CD4-positive, alpha-beta T cell treated with Interleukin-12 subunit alpha and Interleukin-12 subunit beta, for 1 hour (primary cell): ENCODE measurements at places on chromosomes 2 and 18.

DNA sequence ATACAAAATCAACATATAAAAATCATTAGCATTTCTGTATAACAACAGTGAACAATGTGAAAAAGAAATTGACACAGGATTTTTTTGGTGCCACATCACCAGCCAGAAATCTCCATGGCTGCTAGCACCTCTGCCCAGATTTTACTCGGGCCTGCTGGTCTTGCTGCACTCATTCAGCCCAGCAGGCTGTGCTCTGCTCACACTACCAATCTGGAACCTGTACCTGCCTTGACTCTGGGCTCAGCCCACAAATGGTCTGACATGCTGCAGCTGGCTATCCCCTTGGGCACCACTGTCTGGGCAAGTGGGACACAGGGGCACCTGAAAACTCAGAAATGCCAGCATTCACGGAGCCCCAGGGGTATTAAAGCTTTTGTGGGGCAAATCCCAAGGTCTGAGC lies 392.5 kb upstream of the NRXN1 start:
- DNase-seq: no peak

DNA sequence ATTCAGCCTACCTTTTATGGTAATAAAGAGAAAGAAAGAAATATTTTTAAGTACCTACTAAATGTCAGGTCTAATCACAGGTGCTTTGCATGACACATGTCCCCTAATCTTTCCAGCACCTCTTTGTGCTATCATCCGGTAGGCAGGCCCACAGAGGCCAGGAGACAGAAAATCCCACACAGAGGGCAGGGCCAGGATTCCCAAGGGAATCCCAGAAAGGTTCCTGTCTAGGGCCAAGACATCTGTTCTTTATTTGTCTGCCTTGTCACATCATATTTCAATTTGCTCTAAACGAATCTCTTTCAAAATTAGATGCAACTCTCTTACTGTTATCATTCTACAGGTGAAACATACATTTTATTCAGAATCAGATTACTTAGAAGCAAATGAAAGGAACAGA lies 676.1 kb upstream of the GYPC start:
- no peak for DNase-seq

- no peak for DNase-seq
Measured at GRCh38 chr2:27855476-27855875, 34.7 kb downstream of the RBKS start.

DNA sequence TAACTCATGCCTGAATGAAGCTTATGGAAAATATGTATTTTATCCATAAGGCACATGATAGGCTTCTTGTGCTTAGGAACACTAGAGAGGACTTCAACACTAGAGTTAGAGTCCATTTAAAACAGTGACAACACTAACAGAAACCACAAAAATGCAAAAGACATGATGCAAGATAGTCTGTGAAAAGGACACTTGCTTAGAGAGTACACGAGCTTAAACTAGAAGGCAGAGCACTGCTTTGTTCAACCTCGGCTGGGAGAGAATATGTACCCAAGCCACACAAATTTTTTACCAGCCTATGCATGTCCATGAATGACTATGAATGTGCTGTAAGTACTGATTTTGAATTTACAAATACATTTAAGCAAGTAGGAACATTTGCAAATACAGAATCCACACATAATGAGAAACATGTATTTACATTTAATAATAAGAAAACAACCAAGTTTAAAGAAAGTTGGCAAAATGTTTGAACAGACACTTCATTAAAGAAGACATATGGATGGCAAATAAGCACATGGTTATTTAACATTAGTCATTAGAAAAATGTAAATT lies 130.6 kb downstream of the SPOPL start:
- DNase-seq: no peak

- no peak for DNase-seq
Measured at GRCh38 chr18:35603528-35603927, 22.0 kb downstream of the GALNT1 start.

DNA sequence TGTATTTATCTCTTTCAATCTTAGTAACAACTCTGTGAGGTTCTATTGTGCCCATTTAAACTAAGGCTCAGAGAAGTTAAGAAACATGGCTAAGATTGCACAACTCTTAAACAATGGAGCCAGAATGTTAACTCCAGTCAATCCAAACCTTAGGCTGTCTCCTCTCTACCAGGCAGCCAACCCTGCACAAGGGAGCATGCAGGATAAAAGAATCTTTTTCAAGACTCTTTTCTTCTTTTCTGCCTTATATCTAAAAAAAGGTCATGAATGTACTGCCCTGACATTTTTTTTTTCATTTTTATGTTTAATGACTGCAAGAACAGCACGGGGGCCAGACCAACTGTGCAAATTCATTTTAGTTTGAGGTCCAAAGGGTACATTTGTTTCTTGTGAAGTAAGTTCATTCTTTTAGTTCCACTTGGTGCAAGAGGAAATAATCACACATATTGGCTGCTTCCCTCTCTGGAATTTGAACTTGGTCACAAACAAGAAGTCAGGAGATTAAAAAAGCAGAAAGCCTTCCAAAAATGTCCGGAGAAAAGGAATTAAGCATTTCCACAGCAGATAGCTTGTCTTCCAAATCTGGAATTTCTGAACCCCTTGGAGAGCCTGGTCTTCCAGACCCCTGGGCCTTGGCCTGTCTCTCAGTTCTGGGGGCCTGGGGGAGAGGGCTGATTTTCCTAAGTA lies 96.0 kb upstream of the RIOK3 start:
- no peak for DNase-seq

GRCh38 chr2:124347209-124347608 lies 322.1 kb downstream of the CNTNAP5 start:
- no peak for DNase-seq

DNA sequence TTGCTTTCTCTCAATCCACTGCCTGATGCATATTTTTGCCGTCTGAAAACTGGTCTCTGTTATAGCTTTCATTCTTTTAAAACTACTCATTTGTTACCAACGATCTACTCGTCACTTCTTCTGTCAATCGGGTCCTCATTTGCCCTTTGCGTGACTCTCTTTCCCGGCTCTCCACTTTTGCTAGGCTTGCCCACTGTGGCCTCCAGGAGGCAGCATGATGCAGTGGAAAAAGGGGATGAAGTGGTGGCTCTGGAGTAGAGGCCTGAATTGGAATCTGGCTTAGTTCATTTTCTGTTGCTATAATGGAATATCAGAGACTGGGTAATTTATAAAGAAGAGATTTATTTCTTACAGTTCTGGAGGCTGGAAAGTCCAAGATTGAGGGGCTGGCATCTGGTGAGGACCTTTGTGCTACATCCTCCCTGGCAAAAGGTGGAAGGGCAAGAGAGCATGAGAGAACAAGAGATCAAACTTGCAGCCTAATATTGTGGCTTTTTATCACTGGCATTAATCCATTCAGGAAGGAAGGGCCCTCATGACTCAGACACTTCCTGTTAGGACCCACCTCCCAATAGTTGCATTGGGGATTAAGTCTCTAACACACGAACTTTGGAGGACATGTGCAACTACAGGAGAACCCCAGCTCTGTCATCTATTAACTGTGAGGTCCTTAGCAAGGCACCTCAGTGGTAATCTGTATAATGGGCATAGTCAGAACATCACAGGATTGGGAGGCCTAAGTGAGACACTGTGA lies 15.4 kb downstream of the GDF7 start:
- no peak for DNase-seq

- DNase-seq: no peak
Measured at GRCh38 chr2:212015588-212015987, 523.0 kb downstream of the ERBB4 start.

GRCh38 chr2:205660521-205661124 lies 21.7 kb upstream of the NRP2 start:
- DNase-seq: peak; percentile 9

- DNase-seq: no peak
Measured at GRCh38 chr18:12397793-12398192, 9.9 kb upstream of the PRELID3A start.

DNA sequence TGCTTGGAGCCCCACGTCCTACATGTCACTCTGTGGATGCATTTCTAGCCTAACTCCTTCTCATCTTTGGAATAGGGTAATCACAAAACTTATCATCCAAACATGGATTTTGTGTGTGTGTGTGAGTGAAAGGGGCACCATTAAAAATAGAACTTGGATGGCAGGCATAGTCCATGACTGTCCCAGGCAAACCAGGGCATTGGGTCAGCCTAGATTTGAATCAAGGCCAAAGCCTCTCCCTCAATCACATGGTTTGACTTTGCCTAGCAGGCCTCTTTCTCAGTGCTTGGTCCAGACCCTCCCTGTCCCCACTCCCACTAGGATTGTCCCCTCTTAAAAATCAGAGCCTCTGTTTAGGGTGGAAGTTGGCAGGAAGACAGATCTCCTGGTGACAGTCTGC lies 67.4 kb upstream of the BCL2L11 start:
- DNase-seq: no peak

DNA sequence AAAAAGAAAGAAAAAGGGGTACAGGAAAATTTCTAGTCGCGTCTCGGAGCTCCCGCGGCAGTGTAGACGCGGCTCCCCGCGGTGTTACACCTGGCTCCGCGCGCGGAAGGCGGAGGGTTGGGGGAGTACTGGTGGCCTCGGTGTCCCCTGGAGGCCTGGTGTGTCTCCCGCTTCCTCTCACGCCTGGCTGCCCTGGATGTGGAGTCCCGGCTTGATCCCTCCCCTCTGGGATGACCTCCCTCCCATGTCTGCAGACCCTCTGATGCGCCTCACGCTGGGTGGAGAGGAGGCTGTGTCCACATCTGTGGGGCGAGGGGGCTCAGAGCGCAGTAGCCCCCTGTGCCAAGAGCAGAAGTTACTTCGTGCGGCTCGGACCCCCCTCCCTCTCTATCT lies 1.2 kb downstream of the KIF5C start:
- DNase-seq: no peak

DNA sequence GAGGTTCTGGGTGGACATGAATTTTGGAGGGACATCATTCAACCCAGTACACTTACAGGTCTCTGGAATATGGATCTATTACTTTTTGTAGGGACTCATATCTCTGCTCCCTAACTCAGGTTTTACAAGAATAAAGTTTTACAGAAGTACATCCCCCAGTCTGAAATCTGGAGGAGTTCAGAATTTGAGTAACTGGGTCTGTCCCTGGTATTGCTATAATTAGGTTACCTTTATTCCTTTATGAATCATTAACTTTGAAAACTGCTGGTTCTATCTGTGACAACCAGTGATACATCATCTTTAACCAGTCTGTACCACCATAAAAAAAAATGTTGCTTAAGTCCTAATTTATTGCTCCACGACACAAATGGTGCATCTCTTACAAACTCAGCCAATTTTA lies 59.9 kb downstream of the INSIG2 start:
- DNase-seq: no peak

DNA sequence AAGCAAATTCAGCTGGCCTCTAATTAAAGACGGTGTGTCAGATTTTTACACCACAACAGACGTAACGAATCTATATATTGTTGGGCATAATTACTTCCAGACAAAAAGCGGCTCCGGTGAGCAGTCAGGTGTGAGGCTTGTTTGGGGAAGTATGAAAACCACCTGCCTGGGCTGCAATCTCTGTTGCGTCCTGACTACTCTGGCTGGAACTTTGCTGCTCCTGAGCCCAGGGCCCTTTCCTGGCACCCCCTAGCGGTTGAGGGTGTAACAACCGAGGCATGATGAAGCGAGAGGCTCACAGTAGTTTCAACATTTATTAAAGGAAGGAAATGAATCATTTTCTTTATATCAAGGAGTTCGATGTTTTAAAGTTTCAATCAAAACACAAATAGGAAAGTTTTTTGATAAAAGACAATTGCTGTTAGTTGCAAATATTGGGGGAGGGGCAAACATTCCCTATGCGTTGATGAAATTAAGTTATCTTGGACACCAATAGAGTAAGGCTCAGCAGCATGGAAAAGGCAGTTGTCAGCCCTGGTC lies 10.6 kb upstream of the ITGB6 start:
- peak; percentile 59 for DNase-seq

GRCh38 chr18:64273724-64274123 lies 124.8 kb upstream of the LINC00305 start:
- no peak for DNase-seq

DNA sequence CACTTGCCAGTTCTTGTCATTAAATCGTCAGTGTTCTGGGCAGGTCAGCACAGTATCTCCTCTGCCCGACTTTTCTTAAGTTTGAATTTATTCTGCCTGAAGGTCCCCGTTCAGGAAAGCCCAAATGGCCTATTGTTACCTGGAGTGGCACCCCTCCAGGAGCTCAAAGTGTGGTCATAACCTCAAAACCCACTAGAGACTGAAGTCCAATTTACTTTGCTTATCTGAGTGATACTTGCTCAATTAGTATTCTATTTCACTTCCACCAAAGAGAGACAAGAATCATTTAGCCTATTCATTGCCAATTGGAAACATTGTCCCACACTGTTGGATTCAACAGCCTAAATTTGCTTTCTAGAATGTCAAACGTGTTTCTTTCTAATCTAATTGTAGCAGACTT lies 375.3 kb downstream of the LNPK start:
- DNase-seq: no peak

DNA sequence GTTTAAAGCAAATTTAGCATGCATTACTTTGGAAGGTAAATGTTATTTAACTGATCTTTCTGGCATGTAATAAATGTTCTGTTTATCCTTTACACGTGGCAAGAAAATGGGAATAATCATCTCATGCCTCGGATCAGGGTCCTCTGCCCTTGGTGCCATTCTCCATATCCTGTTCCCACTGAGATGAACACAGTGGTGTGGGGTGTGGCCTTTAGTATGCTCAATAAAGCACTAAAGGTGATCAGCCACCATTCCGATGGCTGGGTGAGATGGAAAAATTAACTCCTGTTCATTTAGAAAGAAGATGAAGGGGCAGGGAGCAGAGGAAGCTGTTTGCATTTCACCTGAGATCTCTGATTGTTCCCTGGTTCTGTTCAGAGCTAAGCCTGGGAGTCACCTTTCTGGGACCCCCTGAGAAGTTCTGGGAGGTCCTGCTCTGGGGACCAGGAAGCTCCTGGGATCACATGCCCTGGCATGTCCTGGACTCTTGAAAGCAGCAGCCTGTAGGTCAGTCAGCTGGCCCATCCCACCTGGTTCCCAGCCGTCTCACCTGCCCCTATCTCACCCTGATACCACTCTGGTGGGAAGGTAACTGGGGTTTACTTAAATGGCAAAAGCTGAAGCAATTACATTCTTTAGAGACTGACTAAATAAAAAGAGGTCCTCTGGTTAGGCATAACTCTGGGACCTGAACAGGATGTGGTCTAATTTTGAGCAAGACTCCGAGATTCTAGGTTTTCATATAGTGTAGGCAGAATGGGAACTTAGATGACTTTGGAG lies 288.9 kb upstream of the EPAS1 start:
- DNase-seq: no peak

- DNase-seq: no peak
Measured at GRCh38 chr2:226618544-226618874, 181.1 kb downstream of the IRS1 start.

- DNase-seq: peak; percentile 23
Measured at GRCh38 chr2:161586517-161587167, 37.6 kb upstream of the SLC4A10 start.
